Fibroblast of villous mesenchyme (primary cell): ENCODE measurements at places on chromosomes 1 and 21. TPM values are rescaled to one million over a fixed set of nuclear protein-coding genes. Genes with fewer than 3 reads are reported as not detected.

GRCh38 chr1:205488074-205488723 is 16.3 kb upstream of the CDK18 start:
- peak; percentile 64 for DNase-seq

The OR2T29 gene
- total RNA-seq, result not detected in 2 replicates

- peak; percentile 91 for DNase-seq
These were observed 34.0 kb downstream of the MAP3K7CL start for GRCh38 chr21:29164323-29164942.

DNA sequence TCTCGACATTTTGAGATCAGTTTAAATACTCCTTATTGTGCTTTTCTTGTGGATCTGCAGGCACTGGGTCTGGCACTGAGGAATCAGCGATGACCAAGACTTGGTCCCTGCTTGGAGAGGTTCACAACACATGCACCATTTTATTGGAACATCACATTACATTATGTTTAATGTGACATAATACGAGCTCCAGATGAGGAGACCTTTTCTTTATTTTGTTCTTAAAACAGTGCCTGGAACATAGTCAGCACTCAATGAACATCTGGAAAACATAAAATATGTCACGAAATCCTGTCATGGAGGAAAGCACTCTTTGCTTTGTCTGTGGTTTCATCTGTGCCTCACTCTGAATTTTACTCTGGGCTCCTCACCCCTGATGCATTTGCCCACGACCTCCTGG is 110.7 kb downstream of the ST6GALNAC3 start:
- no peak for DNase-seq

- DNase-seq, result peak; percentile 28
These were observed 41.2 kb upstream of the CFAP298 start for GRCh38 chr21:32653326-32653901.

The CADM3 gene
- total RNA-seq, result not detected in 2 replicates

DNA sequence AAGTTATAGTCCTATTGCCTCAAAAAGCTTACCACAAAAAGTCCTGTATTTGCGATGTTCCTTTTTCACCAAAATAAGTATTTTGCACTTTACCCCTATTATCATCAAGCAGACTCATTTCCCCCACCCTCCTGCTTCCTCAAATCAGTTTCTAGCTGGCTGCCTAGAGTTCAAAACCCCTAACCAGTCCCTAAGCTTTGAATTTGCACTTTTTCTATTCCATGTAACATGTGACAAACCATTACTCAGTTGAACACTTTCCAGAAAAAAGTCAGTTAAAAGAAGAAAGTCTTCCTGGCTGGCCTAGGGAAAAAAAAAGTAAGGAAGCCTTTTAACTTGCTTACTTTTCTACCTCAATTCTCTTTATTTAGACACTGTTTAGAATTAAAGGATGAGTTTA is 8.2 kb downstream of the CEP170 start:
- DNase-seq, result no peak

The PGBD5 gene
- total RNA-seq, result not detected in 2 replicates

GRCh38 chr1:90730243-90731022 is 13.3 kb upstream of the BARHL2 start:
- no peak for DNase-seq

GRCh38 chr1:5393146-5393545 is 599.1 kb downstream of the NPHP4 start:
- DNase-seq, result no peak

The OR6K3 gene
- not detected in 2 replicates for total RNA-seq

DNA sequence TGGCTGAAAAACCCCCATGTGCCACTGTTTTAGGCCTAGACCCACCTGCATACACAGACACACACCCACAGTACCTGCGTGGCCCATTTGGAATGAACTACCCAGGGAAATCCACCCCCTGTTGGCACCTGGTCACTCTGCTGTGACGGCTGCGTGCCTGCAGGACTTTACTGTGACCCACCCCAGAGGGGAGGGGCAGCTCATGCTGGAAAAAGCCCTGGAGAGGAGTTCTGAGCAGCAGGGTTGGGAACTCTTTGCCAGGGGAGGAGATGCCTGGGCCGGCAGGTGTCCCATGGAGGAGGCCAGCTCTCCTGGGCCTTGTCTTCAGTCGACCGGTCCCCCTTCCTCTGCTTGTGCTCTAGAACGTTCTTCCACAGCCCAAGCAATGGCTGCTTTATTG is 87.3 kb upstream of the CSF3R start:
- no peak for DNase-seq

DNA sequence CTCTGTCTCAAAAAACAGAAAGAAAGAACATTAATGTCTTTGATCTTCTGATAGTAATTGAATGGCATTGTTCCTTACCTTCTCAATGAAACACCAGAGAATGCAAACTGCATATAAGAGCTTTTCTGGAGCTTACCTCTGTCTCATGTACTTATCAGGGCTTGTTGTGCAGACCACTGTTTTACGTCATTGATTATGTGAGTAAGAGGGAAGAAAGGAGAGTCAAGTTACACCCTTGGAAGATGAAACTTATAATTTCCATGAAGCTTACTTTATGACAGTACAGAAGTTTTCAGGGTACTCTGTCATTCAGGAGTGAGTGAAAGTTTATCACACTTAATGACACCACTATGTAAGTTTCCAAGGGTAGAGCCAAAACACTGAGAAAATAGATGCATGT is 49.0 kb upstream of the MAB21L3 start:
- no peak for DNase-seq

- peak; percentile 84 for DNase-seq
These were observed 1.4 kb downstream of the NIT1 start for GRCh38 chr1:161119092-161119903.

The FGR gene
- total RNA-seq, result not detected in 2 replicates

GRCh38 chr1:240171907-240172306 is 80.2 kb downstream of the FMN2 start:
- no peak for DNase-seq

DNA sequence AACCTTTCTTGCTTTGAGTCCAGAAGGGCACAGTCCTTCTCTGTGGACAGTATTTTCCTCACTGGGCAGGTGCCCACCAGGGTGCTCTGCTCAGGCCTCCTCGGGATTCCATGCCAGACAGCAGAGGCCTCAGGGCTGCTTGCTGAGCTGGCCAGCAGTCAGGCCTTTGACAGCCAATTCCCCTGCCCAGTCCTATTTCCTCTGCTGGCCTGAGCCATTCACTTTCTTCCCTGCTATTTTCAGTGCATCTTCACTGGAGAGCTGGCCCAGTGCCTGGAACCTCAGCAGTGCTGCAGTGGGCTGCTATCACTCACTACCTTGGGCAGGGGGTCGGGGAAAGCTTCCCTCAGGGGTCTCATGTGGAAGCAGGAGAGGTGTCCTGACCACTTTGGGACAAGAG is 33.2 kb downstream of the KCNA10 start:
- DNase-seq, result no peak

The HLX gene
- 8.7 and 19.9 TPM in 2 replicates for total RNA-seq

DNA sequence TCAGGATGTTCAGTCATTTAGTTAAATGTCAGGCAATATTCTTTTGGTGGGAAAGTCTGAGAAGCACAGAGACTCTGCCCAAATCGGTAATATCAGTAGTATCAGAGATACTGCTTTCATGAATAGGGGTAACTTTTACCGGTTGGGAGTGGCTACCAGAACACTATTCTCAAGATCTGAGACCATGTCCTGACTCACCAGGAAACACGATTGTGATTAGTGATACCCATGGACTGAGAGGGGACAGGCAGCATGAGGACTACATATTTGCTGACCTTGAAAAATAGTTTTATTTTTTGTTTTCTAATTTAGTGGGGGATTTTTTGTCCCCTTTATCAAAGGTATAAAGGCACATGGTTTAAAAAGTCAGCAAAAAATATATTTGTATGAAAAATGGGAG is 76.0 kb upstream of the NEK2 start:
- no peak for DNase-seq

The RHD gene
- total RNA-seq, result not detected in 2 replicates

The XCL1 gene
- 0.32 TPM in 1 of 2 replicates, not detected in the other for total RNA-seq

DNA sequence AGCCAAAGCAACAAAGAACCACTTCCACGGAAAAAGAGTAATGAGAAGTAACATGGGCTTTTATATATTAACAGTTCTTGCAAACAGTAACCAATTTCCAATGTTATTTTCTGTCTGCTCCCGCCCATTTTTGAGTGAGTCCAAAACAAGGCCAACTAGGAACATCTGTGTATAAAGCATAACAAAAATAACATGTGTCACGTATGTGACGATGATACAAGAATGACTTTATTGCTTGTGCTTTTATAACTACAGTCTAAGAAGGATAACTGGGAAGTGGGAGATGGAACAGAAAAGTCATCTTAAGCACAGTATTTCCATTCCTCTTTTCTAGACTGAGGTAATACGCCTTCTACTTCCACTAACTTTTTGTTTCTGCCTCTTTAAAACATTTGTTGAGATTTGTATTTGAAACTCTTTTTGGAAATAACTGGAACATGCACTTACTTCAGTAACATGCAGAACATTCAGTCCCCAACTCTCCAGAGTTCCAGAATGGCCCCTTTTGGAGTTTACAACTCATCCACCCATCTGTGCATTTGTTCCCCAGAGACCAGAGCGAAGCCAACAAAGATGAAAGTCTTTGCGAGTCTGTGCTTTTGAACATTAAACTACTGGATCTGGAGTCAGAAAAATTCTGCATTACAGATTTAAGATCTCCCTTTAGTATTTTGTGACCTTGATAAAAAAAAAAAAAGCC is 143.0 kb upstream of the ZRANB2 start:
- no peak for DNase-seq

The TNFSF4 gene
- total RNA-seq, result 45.1 and 127 TPM in 2 replicates

GRCh38 chr1:67611846-67612245 is 73.2 kb upstream of the GADD45A start:
- DNase-seq, result no peak

- no peak for DNase-seq
These were observed 67.8 kb downstream of the POU2F1 start for GRCh38 chr1:167288390-167289074.

- DNase-seq, result peak; percentile 94
These were observed 163.2 kb downstream of the ZBTB18 start for GRCh38 chr1:244214009-244214967.

DNA sequence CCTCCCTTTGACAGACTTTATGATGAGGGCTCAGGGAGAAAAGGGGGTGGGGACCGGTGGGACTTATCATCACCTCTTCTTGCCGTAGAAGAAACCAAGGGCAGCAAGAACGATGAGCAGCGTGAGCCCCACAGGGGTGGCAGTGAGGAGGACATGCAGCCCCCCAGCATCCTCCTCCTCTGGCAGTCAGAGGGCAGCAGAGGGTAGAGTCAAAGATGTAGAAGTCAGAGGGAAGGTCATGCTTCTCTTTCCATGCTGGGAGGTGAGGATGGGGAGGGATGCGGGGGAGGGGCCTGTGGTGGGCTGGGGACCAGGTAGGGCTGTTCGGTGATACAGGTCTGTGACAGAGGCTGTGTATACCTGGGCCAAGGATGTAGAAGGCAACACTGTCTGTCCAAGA is 14.8 kb downstream of the INSRR start:
- no peak for DNase-seq

The RPS6KA1 gene
- 3.2 and 6.9 TPM in 2 replicates for total RNA-seq

DNA sequence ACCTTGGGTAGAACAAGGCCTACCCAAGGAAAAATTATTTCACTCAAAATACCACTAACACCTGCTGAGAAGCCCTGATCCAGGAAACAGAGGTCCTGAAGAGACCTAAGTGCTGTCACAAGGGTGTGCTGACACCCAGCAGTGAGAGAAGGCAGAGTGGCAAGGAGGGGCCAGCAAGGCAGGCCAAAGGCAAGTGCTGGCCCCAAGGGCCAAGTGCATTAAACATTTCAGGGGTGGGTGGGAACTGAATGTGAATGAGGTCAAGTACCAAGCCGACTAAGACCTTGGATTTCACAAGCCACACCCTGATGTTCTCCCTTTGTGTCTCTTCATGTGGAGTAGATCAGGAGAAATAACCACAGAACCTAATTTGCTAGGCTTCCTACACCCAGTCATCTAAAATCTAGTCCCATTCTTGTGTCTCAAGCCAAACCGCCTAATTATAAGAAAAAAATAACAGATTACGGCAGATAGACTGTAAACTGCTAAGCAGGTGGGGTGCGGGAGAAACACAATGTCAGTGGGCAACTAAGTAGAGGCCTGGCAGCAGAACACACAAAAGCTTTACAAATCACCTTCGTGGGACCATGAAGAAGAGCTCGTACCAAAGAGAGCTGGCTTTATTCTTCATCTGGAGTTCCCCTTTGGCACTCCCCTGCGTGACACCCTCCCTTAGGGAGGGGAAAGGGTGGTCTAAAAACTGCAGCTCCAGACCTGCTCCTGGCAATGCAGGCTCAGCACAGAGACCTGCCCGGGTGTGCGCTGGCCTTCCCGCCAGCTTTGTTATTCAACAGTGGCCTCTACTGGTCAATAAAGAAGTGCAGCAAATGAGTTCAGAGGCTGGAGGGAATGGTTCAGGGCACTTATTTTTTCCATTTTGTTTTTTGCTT is 8.7 kb downstream of the UBE2G2 start:
- DNase-seq, result peak; percentile 68

- no peak for DNase-seq
These were observed 85.6 kb downstream of the RGS7 start for GRCh38 chr1:241271427-241271826.

DNA sequence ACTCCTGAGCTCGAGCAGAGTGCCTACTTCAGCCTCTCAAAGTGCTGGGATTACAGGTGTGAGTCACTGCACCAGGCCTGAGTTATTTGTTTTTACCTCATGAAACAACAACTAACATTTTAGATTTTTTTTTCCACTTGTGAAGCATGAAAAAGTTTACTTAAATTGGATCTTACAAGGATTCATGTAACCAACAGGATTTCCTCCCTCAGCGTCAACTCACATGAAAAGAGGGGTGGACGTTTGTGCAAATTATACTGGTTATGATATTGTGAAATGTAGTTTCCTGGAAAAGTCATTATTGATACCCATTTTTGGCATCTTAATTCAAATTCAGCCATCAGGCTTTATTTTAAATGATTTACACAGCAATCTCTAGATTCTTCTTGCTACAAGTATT is 6.5 kb downstream of the CNST start:
- no peak for DNase-seq

GRCh38 chr1:186915555-186915954 is 86.8 kb downstream of the PLA2G4A start:
- DNase-seq, result no peak

DNA sequence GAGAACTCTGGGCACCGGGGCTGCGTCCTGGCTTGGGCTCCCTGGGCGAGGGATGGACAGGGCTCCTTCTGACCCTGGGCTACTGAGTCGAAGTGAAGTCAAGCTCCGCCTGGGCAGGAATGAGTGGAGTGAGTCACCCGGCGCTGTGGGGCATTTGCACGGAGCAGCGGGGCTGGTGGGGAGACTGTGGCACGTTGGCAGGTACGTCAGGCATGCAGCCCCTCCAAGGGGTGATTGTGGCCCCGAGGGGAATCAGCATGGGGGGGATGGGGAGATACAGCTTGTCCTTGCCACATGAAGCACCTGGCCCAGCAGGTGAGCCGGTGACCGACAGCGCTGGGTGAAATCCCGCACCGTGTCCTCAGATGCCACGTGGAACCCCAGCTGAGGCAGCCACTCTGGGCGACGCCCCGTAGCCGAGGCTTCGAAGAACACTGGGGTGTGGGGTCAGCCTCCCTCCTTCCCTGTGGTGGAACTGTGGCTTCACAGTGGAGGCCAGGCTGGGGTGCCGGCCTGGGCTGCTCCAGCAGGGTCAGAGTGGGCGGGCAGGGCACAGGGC is 62.3 kb downstream of the COL18A1 start:
- no peak for DNase-seq
